ENCODE measurements at places on chromosomes 4 and X. TPM values are rescaled to one million over a fixed set of nuclear protein-coding genes. Genes with fewer than 3 reads are reported as not detected.

Gene IL13RA2
- 206 TPM for total RNA-seq

Gene TCEAL7
- total RNA-seq, result not detected

Gene CT45A8
- not detected for total RNA-seq

Gene GPRASP1
- total RNA-seq, result 0.48 TPM

Gene TCEAL5
- not detected for total RNA-seq

Gene EXOC1L
- not detected for total RNA-seq

Gene TKTL1
- not detected for total RNA-seq

Gene H2BW2
- not detected for total RNA-seq

Gene NKX6-1
- 0.11 TPM for total RNA-seq

Gene SRD5A3
- total RNA-seq, result 37.8 TPM

Gene CT45A1
- total RNA-seq, result 2.4 TPM

Gene CXCL6
- not detected for total RNA-seq

Gene CXCL5
- not detected for total RNA-seq

Gene RAB41
- total RNA-seq, result not detected

Gene SSX1
- total RNA-seq, result 1.0 TPM

Gene FGF2
- 8.9 TPM for total RNA-seq

Gene CTPS2
- 8.1 TPM for total RNA-seq

Gene CNKSR2
- 3.0 TPM for total RNA-seq

Gene SMR3B
- not detected for total RNA-seq

Gene FMR1NB
- not detected for total RNA-seq

Gene TAF1
- 13.1 TPM for total RNA-seq

Gene NIPAL1
- 0.40 TPM for total RNA-seq

Gene LEF1
- total RNA-seq, result 101 TPM

Gene PCDH11X
- under 0.01 TPM for total RNA-seq

Gene FSTL5
- 75.9 TPM for total RNA-seq

Gene FREM3
- not detected for total RNA-seq

Gene ARR3
- not detected for total RNA-seq

Gene TMEM164
- 19.5 TPM for total RNA-seq

Gene DGAT2L6
- 0.13 TPM for total RNA-seq

Gene TLR7
- total RNA-seq, result not detected

Gene CXCL11
- total RNA-seq, result 0.26 TPM

Gene LRIT3
- total RNA-seq, result not detected

Gene ARHGAP6
- total RNA-seq, result 0.16 TPM

Gene COL25A1
- total RNA-seq, result 7.5 TPM

Gene FAT4
- 1.0 TPM for total RNA-seq

Gene ZBTB49
- 5.8 TPM for total RNA-seq

Gene BEX5
- total RNA-seq, result not detected

Gene VCX3B
- total RNA-seq, result not detected

Gene ARHGEF6
- total RNA-seq, result 3.3 TPM

Gene DDIT4L
- total RNA-seq, result 0.55 TPM

Gene CT45A3
- total RNA-seq, result 54.6 TPM

Gene NUDT10
- total RNA-seq, result 1.9 TPM

Gene XKRX
- not detected for total RNA-seq

Gene SHISA3
- total RNA-seq, result not detected

Gene ANKRD50
- total RNA-seq, result 13.0 TPM

Gene MAGEA4
- total RNA-seq, result not detected

Gene MTMR8
- total RNA-seq, result 1.6 TPM

Gene ZBED1
- total RNA-seq, result 18.0 TPM

Gene SPATA4
- not detected for total RNA-seq

Gene LIN54
- total RNA-seq, result 21.2 TPM

Gene HPRT1
- 14.0 TPM for total RNA-seq

Gene PABPC4L
- 0.11 TPM for total RNA-seq

Gene MAGEC3
- total RNA-seq, result not detected

Gene SLC9B2
- total RNA-seq, result 13.1 TPM

Gene XAGE2
- total RNA-seq, result not detected

Gene RHOXF2
- total RNA-seq, result not detected

Gene ASIC5
- not detected for total RNA-seq

Gene ENAM
- not detected for total RNA-seq
